ENCODE measurements at places on chromosomes 1 and 21.

GRCh38 chr1:33010932-33011731 is 25.6 kb downstream of the AK2 start:
- no peak for DNase-seq

GRCh38 chr21:43696214-43696613 is 22.7 kb upstream of the PDXK start:
- DNase-seq = no peak

DNA sequence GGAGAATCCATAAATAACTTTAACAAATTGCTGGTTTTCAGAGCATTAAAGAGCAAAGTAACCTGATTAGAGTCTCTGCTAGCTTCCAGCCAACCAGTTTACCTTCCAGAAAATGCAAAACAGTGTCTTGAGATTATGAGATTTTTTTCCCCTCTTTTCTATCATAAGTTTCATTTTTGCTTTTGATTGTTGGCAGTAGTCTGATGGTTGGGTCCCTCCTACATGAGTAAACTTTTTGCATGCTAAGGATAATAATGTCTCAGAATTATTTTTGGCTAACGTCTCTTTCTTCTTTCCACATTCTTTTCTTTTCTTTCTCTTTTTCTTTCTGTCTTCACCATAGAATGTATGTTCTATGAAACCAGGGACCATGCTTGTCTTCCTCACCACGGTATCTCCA is 6.3 kb upstream of the ADAMTS5 start:
- DNase-seq = no peak

DNA sequence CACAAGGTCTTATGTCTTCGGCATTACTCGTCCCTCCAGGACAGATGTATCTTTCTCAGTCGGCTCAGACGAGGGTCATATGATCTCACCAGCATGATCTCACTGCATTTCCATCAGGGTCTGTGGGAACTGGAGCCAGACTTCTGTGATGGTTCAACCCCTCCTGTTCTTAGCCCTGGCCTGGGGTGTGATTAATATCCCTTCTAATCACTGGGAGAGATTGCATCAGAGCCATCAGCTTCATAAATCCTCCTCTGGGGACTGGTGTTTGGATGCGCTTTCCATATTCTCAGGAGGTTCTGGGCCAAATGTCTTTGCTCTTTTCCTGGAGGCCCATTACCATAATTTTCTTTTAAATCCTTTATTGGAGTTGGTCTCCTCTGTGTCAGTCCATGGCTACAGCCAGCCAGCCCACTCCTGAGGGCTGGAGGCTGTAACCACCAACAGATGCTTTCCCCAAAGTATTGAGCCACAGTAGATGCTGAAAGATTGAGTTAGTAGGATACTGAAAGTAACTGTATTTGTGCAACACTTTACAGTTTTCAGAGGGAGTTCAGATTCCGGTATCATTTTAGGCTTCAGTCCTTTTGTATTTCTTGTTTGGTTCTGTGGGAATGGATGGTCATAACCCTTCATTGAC is 20.0 kb downstream of the CACNA1E start:
- no peak for DNase-seq

- DNase-seq = no peak
Observed at GRCh38 chr1:10856176-10856683, 59.8 kb upstream of the CASZ1 start.

GRCh38 chr1:244863491-244864252 is 671 bp downstream of the HNRNPU start:
- peak; percentile 12 for DNase-seq

GRCh38 chr1:204314893-204315658 is 44.7 kb downstream of the PLEKHA6 start:
- no peak for DNase-seq

GRCh38 chr21:36697060-36697850 is 1.7 kb upstream of the SIM2 start:
- no peak for DNase-seq

DNA sequence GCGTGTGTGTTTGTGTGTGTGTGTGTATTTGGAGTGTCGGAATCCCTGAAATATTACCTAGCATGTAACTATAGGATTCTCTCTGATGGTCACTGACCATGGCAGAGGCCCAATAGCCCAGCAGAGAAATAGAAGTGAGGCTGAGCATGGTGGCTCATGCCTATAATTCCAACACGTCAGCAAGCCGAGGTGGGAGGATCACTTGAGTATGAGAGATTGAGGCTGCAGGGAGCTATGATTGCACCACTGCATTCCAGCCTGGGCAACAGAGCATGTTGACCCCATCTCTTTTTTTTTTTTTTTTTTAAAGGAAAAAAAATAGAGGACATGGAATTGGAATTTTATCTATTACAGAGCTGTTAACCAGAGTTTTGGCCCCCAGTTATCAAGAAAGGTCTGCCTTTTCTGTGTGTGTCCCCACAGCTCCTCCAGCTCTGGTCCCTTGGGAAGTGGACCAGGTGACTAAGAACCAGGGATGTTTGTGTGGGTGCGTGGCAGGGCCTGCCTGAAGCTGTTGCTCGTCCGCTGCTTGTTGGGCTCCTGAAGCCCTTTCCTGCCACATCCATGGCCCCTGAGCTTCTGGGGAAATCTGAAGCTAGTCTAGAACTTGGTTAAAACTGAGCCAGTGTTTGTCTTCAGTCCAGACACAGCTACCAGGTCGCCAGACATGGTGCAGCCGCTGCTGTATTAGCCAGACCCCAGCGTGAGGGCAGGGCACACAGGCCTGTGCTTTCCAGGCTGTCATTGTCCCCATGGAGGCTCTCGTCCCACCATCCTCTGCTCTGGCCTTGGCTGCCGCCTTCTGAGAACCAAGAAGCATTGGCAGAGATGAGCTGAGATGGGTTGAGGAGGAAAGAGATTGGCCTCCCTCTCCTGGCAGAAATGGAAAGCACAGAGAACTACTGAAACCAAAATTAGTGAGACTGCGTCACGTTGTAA is 25.5 kb downstream of the CAPN9 start:
- DNase-seq = no peak

GRCh38 chr21:37564924-37565529 is 198.5 kb downstream of the DYRK1A start:
- no peak for DNase-seq

Measured in stimulated activated CD4-positive, alpha-beta T cell treated with anti-CD3 and anti-CD28 coated beads, Interleukin-12 subunit alpha, Interleukin-12 subunit beta, amount 100 ng/mL, for 24 hours (primary cell).